Right lobe of liver (tissue), 6 donors: ENCODE measurements at places on chromosomes 7 and 10. TPM values are rescaled to one million over a fixed set of nuclear protein-coding genes. Genes with fewer than 3 reads are reported as not detected.

DNA sequence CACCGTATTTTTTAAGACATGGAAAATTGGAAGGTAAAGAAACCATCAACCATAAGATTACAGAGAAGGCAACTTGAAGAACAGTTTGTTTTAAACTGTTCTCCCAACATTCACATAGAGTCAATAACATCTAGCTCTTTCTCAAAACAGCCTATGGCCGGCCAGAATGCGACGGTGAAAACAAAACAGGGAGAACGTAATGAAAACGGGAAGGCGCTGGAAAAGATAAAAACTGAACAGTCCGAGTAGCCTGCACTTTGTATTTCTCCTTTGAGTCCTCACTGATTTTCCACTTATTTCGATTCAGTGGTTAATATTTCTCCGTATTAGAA is 637 bp downstream of the MICU1 start:
- peak overlapping the region; percentile 93 for H3K4me3 ChIP-seq
- no peaks in the 10 kb centered on the region for H3K27me3 ChIP-seq
- peak overlapping the region; percentile 64 for H3K27ac ChIP-seq
- H3K36me3 ChIP-seq: no peaks in the 10 kb centered on the region
- no peak for DNase-seq

DNA sequence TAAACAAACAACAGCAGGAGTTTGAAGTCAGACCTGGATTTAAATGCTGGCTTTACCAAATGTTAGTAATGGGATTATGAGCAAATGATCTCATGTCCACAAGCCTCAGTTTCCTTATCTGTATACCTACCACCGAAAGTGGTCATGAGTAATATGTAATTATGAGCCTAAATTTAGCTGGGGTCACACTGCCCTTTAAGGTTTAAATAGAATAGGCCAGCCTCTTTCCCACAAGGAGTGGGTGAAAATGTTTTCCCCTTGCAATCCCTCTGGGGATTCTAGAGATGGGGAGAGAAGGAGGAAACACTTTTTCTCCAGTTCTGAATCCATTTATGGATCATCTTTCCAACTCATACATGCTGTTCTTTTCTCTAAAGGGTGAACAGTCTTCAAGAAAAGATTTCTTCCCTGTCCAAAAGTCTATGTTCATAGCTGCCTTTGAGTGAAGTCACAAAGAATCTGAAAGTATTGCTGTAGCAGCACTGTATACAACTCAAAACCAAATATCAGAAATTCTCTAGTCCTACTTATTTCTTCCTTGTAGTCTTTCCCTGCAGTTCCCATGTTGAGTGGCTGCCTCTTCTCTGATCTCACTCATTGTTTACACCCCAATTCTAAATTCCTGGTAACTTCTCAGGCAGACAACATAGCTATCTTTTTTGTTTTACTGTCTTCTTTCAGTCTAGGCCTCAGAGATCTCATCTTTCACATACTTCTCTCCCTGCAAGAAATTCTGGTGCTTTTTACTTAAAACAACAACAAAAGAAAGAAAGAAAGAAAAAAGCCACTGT is 7.4 kb upstream of the TSPAN12 start:
- H3K4me3 ChIP-seq: no peak overlapping the region
- H3K36me3 ChIP-seq: no peaks in the 10 kb centered on the region

DNA sequence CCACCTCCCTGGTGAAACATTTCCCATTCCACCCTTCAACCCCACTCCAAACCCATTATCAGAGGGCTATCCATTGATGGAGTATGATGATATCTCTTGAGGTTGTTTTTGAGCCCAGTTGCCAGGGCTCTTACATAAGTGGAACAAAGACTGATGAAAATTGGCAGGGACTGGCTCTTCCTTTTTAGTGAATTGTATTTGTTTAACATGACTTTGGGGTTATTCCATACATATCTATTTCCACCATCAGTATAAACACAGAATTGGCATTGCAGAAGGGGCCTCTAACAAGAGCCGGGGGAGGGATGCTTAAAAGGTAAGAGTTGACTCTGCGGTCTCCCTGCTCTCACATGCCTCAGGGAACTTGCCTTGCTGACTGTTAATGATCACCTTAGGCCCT is 28.9 kb downstream of the FZD1 start:
- no peaks in the 10 kb centered on the region for H3K27me3 ChIP-seq
- DNase-seq: no peak
- H3K4me3 ChIP-seq: no peak overlapping the region

DNA sequence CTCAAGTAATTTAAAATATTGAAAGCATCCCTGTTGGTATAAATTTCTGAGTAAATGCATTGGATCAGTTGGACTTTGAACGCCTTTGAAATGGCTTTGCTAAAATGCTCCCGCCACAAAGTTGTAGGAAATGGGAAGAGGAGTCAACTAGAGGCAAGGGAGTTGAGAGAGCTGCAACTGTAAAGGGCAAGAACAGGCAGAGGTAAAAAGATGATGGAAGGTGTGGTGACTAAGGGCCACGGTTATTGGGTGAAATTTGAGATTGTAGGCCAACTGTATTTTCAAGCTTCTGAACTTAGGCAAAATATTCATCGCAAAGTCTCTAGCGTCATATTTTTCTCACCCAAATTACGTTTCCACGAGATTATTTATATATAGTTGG is 595 bp upstream of the SUMF2 start:
- peak overlapping the region; percentile 97 for H3K4me3 ChIP-seq
- no peak for DNase-seq
- peaks cover 5% of the 10 kb centered on the region for H3K36me3 ChIP-seq
- no peaks in the 10 kb centered on the region for H3K27me3 ChIP-seq

DNA sequence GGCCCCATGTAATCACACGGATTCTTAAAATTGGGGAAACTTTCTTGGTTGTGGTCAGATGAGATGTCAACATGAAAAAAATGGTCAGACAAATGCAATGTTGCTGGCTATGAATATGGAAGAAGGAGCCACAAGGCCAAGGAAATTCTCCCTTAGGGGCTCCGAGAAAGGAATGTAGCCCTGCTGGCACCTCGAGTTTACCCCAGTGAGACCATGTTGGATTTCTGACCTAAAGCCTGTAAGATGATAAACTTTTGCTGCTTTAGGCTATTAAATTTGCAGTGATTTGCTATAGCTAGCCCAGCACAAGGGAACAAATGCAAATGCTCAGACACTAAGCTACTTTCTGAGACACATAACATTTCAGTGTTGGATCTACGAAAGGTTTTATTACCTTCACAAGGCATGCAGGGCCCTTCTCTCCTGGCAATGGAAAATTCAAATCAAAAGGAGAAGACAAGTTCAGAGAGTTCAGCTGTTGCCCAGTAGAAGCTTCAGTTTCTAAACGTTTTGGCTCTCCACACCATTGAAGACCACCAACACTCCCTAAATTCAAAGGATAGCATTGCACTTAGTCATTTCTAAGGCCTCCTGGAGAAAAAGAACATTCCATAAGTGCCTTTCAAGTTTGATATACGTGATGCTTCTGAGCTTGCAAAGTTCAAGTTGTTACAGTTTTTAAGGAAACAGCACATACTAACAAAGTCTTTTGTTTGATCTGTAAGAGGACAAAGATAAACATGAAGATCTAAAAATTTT is 23.4 kb downstream of the MCMBP start:
- no peak for DNase-seq
- no peaks in the 10 kb centered on the region for H3K27me3 ChIP-seq
- no peak overlapping the region for H3K27ac ChIP-seq
- H3K4me1 ChIP-seq: no peaks in the 10 kb centered on the region
- H3K4me3 ChIP-seq: no peak overlapping the region

- H3K4me3 ChIP-seq: no peak overlapping the region
- no peaks in the 10 kb centered on the region for H3K36me3 ChIP-seq
- no peaks in the 10 kb centered on the region for H3K27me3 ChIP-seq
- no peak overlapping the region for H3K27ac ChIP-seq
These were observed 3.5 kb downstream of the NRF1 start for GRCh38 chr7:129615018-129615417.

DNA sequence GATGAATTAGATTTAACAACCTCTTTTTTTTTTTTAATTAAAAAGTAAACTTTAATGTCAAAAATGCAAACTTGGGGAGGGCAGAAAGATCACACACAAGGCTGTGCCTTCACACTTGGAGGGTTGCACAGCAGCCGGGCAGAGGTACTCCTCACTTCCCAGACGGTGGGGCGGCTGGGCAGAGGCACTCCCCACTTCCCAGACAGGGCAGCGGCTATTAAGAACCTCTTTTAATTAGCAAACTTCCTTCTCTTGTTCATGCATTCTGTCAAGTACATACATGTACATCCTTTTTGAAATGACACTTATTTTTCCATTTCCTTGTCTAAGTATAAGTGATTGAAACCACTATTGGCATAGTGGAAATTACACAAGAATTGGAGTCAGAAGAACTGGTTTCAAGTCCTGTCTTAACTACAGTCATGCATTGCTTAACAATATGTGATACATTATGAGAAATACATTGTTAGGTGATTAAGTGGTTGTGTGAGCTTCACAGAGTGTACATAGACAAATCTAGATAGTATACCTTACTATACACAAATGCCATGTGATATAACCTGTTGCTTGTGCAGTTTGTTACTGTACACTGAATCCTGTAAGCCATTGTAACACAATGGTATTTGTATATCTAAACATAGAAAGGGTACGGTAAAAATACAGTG is 26.5 kb downstream of the BTRC start:
- H3K4me1 ChIP-seq: no peaks in the 10 kb centered on the region
- no peaks in the 10 kb centered on the region for H3K36me3 ChIP-seq
- no peak for DNase-seq
- no peak overlapping the region for H3K27ac ChIP-seq
- no peak overlapping the region for H3K4me3 ChIP-seq

- DNase-seq: peak; percentile 45
- no peak overlapping the region for H3K27ac ChIP-seq
- H3K36me3 ChIP-seq: no peaks in the 10 kb centered on the region
- no peaks in the 10 kb centered on the region for H3K27me3 ChIP-seq
- H3K4me3 ChIP-seq: no peak overlapping the region
These were observed 122.6 kb downstream of the MICU1 start for GRCh38 chr10:72503241-72503640.

GRCh38 chr7:90007001-90007654 is 147.1 kb upstream of the STEAP1 start:
- no peak overlapping the region for H3K27ac ChIP-seq
- no peak for DNase-seq
- H3K4me3 ChIP-seq: no peak overlapping the region

- no peak overlapping the region for H3K27ac ChIP-seq
- peak; percentile 31 for DNase-seq
- no peak overlapping the region for H3K4me3 ChIP-seq
These were observed 86.5 kb downstream of the FOXL3 start for GRCh38 chr7:376306-377079.

- no peaks in the 10 kb centered on the region for H3K4me1 ChIP-seq
- no peak overlapping the region for H3K4me3 ChIP-seq
- DNase-seq: no peak
- no peak overlapping the region for H3K27ac ChIP-seq
These were observed 33.7 kb upstream of the CHCHD3 start for GRCh38 chr7:133115596-133115995.

- H3K36me3 ChIP-seq: no peaks in the 10 kb centered on the region
- no peaks in the 10 kb centered on the region for H3K4me1 ChIP-seq
- H3K27me3 ChIP-seq: no peaks in the 10 kb centered on the region
- H3K27ac ChIP-seq: no peak overlapping the region
- no peak overlapping the region for H3K4me3 ChIP-seq
- DNase-seq: no peak
These were observed 562.3 kb upstream of the COBL start for GRCh38 chr7:51878865-51879264.

DNA sequence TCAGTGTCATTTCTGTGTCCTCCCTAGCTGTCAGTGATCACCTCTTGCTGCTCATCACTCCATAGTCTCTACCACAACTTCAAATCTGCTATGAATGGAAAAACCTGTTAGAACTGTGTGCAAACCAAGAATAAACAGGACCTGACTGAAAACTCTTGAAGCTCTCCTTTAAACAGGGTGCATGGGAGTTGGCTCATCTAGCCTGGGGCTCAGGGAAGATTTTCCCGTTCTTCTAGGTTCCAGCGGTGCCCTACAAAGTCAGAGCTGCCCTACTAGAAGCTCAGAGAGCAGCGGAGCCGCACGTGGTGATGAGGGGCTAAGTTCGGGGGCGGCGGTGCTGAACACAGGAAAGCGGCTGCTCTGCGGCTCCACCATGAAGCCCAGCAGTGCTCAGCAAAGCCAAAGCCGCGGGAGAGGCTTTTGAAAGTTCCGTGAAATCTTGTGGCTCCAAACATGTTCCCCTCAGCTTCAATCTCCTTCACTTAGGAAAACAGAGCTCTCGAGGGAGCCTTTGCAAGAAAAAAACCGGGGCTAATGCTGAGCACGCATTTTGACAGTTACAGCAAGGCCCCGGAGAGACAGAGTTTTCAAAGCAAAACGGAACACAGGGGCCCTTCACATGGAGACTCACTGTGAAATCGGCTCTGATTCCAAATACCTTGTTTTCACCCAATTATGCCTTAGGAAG is 30.5 kb downstream of the RGS10 start:
- no peaks in the 10 kb centered on the region for H3K4me1 ChIP-seq
- H3K27me3 ChIP-seq: no peaks in the 10 kb centered on the region
- H3K36me3 ChIP-seq: no peaks in the 10 kb centered on the region
- H3K4me3 ChIP-seq: no peak overlapping the region
- DNase-seq: no peak

DNA sequence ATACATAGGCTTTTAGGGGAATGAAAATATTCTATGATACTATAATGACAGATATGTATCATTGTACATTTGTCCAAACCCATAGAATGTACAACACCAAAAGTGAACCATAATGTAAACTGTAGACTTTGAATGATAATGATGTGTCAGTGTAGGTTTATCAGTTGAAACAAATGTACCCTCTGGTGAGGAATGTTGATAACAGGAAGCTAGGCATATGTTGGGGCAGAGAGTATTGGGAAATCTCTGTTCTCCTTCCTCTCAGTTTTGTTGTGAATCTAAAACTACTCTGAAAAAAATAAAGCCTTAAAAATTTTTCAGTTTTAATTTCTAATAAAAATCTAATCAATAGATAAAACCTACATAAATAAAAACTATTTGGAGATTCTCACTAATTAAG is 36.9 kb downstream of the C1GALT1 start:
- no peaks in the 10 kb centered on the region for H3K4me1 ChIP-seq
- no peaks in the 10 kb centered on the region for H3K27me3 ChIP-seq
- no peak overlapping the region for H3K27ac ChIP-seq
- H3K4me3 ChIP-seq: no peak overlapping the region

GRCh38 chr10:132368391-132368790 is 28.6 kb upstream of the PWWP2B start:
- no peak overlapping the region for H3K27ac ChIP-seq
- no peak for DNase-seq
- H3K4me1 ChIP-seq: no peaks in the 10 kb centered on the region
- H3K4me3 ChIP-seq: no peak overlapping the region
- no peaks in the 10 kb centered on the region for H3K27me3 ChIP-seq

The TPST1 gene
- total RNA-seq: 29.8 TPM

The ZNF853 gene
- 0.37 TPM for total RNA-seq

The ELFN1 gene
- 13.0 TPM for total RNA-seq

The HABP2 gene
- 705 TPM for total RNA-seq

The RSPH10B gene
- 0.19 TPM for total RNA-seq

The SFTPD gene
- total RNA-seq: not detected
